ENCODE measurements at places on chromosomes 3 and 15. TPM values are rescaled to one million over a fixed set of nuclear protein-coding genes. Genes with fewer than 3 reads are reported as not detected.

MED12L gene
- total RNA-seq: 2.4 TPM

RCCD1 gene
- total RNA-seq: 21.5 TPM

CCDC9B gene
- total RNA-seq: 204 TPM

C3orf20 gene
- not detected for total RNA-seq

ADAMTS9 gene
- total RNA-seq: 20.1 TPM

ARID3B gene
- 14.5 TPM for total RNA-seq

SH2D7 gene
- 2.8 TPM for total RNA-seq

Measured in mucosa of descending colon (tissue), 3 donors.